Lower leg skin (tissue), 4 donors: ENCODE measurements at places on chromosomes 6 and 20. TPM values are rescaled to one million over a fixed set of nuclear protein-coding genes. Genes with fewer than 3 reads are reported as not detected.

GRCh38 chr6:122790423-122791309 is 1.6 kb downstream of the SMPDL3A start:
- DNase-seq = no peak

GRCh38 chr6:31587791-31588777 is 2.0 kb downstream of the LST1 start:
- no peak for DNase-seq

DNA sequence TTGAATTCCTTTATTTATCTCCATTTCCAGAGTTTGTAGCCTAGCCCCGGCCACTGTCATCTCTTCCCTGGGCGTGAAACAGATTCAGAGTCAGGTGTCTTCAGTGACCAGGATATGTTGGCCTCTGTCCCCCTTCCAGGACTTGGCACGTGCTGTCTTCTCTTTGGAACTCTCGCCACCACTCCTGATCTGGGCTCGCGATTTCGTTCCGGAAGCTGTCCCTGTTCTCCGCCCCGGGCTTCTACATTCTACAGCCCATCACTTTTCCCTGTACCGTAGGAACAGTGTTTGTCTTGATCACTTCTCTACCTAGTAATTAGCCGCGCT is 739 bp downstream of the GSS start:
- no peak for DNase-seq

DNA sequence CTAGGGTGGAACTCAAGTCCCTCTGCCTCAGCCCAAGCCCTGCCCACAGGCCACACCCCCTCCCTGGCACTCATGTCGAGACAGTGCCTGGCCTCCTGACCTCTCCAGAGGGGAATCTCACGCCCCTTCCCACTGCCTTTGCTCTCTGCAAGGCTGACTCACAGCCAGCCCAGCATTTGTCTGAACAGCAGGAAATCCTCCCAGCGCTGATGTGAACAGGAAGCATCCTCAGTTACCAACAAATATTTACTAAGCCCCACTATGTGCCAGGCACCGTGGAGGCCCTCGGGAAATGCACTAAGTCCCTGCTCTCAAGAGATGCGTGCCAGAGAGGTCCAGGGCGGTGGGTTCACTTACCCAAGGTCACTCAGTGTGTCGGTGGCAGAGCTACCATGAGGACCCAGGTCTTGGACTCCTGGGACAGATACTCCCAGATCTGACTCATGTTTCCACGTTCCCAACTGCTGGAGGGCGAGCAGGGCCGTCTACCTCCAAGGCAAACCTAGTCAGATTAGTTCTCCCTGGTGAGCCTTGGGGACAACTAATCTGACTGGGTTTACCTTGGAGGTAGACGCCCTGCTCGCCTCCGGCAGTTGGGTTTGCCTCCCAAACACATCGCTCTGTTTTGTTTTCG is 7.8 kb downstream of the ADA start:
- peak; percentile 91 for DNase-seq

GRCh38 chr20:49216991-49217578 is 2.1 kb upstream of the DDX27 start:
- peak; percentile 91 for DNase-seq

DNA sequence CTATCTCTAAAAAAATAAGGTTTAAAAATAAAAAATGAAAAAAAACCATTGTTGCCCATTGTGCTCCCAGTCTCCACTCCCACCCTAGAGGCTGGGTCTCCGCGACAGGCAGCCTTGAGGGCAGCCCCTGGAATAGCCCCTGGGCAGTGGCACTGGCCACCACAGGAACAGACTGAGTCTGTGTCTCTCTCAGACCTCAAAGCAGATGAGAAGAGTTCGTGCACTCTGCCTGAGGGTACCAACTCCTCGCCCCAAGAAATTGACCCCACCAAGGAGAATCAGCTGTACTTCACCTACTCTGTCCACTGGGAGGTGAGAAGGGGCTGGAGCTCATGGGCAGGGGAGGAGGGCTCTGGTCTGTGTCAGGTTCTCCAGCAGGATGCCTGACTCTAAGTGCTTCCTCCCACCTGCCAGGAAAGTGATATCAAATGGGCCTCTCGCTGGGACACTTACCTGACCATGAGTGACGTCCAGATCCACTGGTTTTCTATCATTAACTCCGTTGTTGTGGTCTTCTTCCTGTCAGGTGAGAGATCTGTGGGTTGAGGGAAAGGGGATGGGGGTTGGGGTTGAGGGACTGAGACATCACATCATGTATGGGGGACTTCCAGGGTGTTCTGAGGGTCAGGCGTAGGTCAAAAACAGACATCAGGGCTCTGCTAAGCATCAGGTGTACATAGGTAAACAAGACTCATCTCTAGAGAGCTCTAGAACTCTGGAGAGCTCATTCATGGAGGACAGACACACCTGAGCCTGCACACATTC is 35.6 kb downstream of the TM9SF4 start:
- no peak for DNase-seq

DNA sequence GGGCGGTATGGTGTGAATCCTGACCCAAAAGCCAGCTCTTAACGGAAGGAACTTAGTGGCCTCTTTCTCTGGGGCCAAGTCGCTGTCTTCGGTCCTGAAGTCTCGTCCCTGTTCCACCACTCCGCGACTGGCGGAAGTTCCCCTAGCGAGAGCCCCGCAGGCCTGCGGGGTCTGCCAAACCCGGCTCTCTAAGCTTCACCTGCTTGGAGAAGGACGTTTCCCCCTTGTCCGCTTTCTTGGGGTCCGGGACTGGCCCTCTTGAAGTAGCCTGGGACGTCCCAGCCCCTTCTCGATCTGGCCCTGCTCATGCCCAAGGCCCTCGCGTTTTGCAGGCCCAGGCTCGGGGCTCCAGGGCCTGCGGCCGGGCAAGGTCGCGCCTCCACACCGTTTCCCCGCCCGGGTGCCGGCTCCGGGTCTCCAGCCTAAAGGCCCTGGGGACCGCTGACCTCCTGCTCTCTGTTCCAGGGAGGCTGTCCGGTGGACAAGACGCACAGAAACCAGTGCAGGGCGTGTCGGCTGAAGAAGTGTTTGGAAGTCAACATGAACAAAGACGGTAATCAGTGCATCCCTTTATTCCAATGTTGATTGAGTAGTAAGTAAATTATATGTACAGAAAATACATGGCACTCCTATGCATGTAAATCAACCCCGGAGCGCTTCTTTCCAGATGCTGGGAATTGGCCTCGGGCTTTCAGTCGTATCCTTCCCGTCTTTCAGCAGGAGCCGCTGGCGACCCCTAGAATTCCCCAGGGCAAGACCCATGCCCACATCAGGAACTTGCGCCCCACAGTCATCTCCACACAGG is 8.8 kb downstream of the NR2E1 start:
- DNase-seq = no peak

GRCh38 chr20:37333848-37334318 is 12.1 kb upstream of the SRC start:
- no peak for DNase-seq

The KCNQ5 gene
- total RNA-seq = 0.61 TPM
